ENCODE measurements at places on chromosomes 3 and 15.

- peak; percentile 77 for DNase-seq
Observed at GRCh38 chr3:115834068-115834467, 210.8 kb downstream of the GAP43 start.

- peak; percentile 2 for DNase-seq
Observed at GRCh38 chr3:14324224-14324944, 78.0 kb upstream of the SLC6A6 start.

GRCh38 chr3:130345487-130346079, at the start of gene COL6A5:
Gene COL6A5, plus strand, starts transcription at chr3:130345672. Its CDS starts 27,967 bp downstream, at chr3:130373639.
- no peak for DNase-seq

- DNase-seq = no peak
Observed at GRCh38 chr15:65908876-65909275, 39.6 kb downstream of the RAB11A start.

DNA sequence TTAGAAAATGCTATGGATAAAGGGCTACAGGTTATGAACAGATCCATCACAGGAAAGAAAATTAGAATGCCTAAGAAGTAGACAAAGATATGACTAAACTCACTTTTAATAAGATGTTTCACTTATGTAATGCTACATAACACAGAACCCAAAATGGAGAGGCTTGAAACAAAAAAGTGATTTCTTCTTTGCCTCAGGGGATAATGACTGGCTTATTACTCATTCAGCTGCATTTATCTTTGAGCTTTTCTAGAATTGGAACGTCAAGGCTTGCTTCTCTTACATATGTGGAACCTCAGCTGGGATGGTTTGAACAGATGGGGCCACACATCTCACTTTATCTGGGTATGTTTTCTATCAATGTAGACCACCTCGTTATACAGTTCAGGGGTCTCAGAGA, 120.6 kb upstream of the EPHA3 start:
- peak; percentile 45 for DNase-seq

GRCh38 chr3:124463234-124463633, 267.0 kb upstream of the UMPS start:
- no peak for DNase-seq

DNA sequence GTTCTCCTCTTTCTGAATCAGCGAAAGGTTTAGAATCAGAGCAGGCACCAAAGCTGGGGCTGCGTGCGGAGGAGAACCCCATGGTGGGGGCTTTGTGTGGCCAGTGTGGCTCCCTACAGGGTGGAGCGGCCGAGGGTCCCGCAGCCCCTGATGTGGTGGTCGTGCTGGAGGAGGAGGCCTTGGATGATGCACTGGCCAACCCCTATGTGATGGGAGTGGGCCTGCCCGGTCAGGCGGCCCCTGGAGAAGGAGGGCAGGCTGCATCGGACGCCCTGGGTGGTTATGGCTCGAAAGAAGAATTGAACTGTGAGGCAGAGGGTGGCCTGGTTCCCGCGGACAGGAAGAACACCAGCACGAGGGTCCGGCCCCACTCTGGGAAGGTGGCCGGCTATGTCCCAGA, 1.4 kb downstream of the FGD5 start:
- DNase-seq = no peak

GRCh38 chr3:14206548-14207177, 28.0 kb downstream of the LSM3 start:
- DNase-seq = no peak

DNA sequence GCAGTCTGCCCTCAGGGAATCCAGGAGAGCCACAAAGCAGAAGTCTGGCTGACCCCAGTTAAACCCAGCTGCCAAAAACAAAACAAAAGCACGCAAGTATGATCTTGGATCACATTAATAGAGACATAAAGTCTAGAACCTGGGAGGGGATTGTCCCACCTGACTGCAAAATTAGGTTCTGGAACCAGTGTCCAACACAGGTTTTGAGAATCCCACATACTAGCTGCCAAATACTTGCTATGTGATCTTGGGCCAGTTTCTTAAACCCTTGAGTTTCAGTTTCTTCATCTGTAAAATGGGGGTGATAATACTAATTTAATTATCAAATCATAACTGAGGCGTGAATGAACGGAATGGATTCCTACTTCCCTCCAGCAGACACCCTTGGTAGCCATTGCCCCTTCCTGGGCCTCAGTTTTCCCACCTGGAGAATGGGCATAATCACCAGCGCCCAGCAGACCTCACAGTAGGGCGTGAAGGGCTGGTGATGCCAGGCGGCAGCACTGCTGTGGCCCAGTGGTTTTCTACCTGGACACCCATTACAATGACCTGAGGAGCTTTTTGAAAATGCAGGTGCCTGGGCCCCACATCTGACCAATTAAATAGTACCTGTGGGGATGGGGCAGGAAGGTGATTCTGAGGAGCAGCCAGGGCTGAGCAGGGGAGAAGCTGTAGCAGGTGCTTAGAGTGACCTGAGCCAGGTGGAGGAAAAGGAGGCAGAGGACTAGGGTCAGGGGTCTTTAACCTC, 32.2 kb downstream of the GRIP2 start:
- DNase-seq = no peak

DNA sequence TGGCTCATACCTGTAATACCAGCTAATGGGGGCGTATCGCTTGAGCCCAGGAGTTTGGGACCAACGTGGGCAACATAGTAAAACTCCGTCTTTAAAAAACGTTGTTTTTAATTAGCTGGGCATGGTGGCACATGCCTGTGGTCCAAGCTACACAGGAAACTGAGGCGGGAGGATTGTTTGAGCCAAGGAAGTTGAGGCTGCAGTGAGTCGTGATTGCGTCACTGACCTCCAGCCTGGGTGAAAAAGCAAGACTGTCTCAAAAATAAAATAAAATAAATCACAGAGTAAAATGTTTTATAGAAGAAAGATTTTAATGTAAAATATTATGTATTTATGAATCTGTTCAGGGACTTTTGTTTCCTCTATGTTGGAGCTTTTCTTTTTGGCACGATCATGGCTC, 15.3 kb upstream of the STRIT1 start:
- DNase-seq = no peak

DNA sequence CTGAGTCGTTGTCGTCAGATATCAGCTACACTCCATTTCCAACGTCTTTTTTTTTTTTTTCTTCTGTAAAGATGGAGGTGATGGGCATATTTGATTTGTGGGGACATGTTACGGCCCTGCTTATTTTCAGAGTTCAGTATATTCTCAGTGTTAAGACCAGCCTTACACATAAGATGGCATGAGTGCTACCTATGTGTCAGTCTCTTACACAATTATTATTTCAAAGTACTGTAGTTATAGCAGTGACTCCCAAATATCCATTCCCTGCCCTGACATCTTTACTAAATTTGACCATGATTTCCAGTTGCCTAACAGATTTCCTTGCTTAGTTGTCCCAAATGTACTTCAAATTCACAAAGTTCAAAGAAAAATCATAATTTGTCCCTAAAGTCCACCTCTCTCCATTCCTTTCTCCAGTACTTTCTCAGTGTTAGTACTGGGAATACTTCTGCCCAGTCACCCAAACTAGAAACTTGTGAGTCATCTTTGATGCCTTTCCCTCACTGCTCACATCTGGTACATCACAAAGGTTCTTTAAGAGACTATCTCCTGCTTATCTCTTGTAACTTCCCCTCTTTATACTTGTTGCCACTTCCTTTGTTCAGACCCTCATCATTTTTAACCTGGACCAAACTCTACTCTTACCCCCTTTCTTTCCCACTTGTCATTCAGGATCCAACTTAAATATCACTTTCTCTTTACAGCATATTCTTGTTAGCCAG, 67.0 kb downstream of the ZNF609 start:
- peak; percentile 67 for DNase-seq

DNA sequence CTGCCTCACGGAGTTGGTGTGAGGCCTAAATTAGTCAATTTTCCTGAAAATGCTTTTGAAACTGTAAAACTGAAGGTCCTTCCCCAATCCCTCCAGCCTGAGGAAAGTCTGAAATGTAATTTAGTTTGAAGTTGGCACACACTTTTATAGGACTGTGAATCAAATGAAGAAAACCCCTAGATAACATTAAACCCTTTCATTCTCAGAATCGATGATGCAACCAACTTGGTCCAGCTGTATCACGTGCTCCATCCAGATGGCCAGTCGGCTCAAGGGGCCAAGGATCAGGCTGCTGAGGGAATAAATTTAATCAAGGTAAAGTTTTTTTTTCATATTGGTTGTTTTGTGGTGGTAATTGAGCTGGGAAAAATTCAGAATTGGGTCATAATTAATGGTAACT, 11.7 kb downstream of the MRPS22 start:
- DNase-seq = no peak

DNA sequence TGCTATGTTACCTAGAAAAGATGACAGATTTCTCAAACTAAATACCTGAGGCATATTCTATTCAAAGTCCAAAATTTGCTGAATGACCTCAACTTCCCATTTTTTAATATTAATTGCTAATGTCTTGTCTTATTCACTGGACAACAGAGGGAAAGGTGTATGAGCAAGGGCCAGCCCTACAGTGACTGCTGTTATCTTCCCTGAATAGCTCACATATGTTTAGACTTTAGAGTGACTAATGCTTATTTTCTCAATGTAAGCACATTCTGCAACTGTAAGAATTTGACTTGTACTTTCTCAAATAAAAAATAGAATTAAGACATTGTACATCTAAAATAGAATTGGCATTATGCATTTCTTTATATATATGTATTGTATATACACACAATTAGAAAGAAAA, 26.5 kb upstream of the AADACL2 start:
- peak; percentile 40 for DNase-seq

GRCh38 chr3:123503203-123503602, 54.3 kb upstream of the ADCY5 start:
- no peak for DNase-seq

- no peak for DNase-seq
Observed at GRCh38 chr3:53740956-53741355, 105.3 kb downstream of the CHDH start.

- DNase-seq = no peak
Observed at GRCh38 chr15:48945386-48945785, 18.3 kb downstream of the SHC4 start.

DNA sequence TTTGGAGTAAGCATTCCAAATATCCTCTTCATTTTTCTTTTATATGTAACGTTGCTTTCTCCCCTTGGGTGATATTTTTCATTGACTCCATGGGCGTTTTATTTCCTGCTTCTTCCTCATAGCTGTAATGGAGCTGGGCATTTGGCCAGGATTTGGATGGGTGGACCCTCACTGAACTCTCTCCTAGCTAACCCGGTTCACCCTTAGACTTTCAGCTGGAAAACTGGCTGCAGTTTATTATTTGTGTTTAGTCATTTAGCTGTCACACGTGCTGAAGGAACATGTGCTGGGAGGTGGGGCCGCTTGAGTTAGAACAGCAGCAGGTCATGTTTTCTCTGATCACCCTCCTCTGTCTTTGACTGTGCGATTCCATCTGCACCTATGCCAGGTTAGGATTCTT, 407.6 kb downstream of the ZIC1 start:
- DNase-seq = peak; percentile 1

DNA sequence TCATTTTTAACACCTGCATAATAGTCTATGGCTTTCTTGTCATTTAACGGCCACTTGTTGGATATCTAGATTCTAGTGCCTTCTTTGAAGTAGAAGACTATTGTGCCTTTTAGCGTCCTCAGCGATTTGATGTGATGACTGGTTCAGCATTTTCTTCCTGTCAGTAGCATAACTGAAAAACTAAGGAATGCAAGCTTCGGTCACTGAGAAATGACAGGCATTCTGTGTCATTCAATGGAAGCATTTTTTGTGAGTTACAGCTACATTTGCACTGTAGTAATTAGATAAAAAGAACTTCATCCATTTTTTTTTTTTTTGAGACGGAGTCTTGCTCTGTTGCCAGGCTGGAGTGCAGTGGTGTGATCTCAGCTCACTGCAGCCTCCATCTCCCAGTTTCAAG, 10.3 kb downstream of the NEK11 start:
- peak; percentile 38 for DNase-seq

- DNase-seq = peak; percentile 68
Observed at GRCh38 chr3:48739955-48740823, 23.2 kb upstream of the IP6K2 start.

DNA sequence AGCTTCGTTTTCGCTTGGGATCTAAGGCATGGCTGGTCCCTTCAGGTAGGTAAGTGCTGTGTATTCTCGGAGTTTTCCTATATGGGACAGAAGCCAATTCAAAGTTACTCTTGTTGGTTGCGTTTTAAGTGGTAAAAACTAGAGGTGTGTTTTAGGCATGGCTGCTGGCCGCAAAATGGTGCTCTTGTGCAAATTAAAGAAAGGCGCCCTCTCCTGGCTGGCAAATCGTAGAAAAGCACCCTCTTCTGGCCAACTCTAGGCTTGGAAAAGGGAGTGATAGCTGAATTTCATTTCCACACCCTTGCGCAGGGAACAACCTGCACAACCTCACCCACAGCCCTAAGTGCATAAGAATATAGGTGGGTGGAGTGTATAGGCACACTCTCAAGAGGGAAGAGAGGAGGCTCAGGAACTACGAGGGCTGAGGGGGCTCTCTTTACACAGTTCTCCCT, 23.5 kb downstream of the DRD3 start:
- peak; percentile 34 for DNase-seq

DNA sequence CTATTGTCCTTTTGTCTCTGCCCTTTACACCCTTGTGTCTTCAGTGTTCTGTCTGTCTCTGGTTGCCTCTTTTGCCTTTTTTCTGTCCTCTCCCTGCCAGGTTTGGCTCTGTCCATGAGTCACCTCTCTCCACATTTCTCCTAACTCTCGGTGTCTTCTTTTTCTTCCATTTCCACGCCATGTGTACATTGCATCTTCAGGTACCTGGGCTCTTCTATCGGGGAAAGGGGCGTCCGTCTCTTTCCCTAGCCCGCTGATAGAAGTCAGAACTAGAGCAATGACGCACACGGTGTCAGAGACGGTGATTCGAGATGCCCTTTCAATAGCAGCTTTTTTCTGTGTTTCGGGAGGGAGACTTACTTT, 641 bp downstream of the OPA1 start:
- peak; percentile 11 for DNase-seq

- no peak for DNase-seq
Observed at GRCh38 chr3:16866571-16866970, 18.2 kb upstream of the PLCL2 start.

- DNase-seq = no peak
Observed at GRCh38 chr3:178260887-178261565, 275.2 kb upstream of the KCNMB2 start.

GRCh38 chr3:8767256-8767666, 2.2 kb downstream of the OXTR start:
- DNase-seq = no peak

DNA sequence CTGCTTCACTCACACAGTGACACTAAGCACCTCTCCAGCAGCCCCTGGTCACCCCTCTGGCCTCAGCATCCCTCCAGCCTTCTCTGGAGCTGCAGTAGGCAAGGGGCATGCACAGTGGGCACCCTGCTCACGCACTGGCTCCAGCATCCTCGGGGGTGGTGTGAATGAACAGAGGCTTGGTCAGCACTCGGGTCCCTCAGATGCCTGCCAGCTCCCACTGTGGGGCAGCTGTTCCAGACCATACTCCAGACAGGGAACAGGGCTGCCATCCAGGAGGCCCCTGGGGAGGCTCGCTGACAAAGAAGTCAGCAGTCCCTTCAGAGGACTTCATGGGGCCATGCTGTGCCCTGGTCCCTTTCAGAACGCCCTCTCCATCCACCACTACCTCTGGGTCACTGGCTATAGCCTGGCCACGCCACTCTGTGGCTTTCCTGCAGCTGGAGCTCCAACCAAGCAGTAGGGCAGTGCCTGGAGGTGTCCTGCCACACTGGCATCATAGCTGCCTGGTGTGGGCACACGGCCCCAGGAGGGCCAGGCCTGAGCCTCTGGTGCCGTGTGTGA, 26.3 kb downstream of the ALS2CL start:
- no peak for DNase-seq

GRCh38 chr3:44340058-44340395, 1.5 kb downstream of the TCAIM start:
- no peak for DNase-seq

Measured in brain microvascular endothelial cell (primary cell).